ENCODE measurements at places on chromosomes 5 and 9. TPM values are rescaled to one million over a fixed set of nuclear protein-coding genes. Genes with fewer than 3 reads are reported as not detected.

OCLN gene
- total RNA-seq, result 39.9 TPM

RORB gene
- 0.09 TPM for total RNA-seq

SEC24A gene
- 9.4 TPM for total RNA-seq

PLK2 gene
- total RNA-seq, result 16.2 TPM

SH3GL2 gene
- total RNA-seq, result 2.6 TPM

ISL1 gene
- total RNA-seq, result 0.98 TPM

PAX5 gene
- total RNA-seq, result 0.35 TPM

MIGA2 gene
- total RNA-seq, result 8.0 TPM

DOK3 gene
- total RNA-seq, result 3.2 TPM

IL33 gene
- 1.7 TPM for total RNA-seq

GIN1 gene
- 4.7 TPM for total RNA-seq

HTR1A gene
- total RNA-seq, result not detected

ANGPTL2 gene
- 1.5 TPM for total RNA-seq

PPP1R26 gene
- 20.0 TPM for total RNA-seq

MOB3B gene
- 3.2 TPM for total RNA-seq

SHROOM1 gene
- total RNA-seq, result 12.7 TPM

ADAMTS13 gene
- 3.0 TPM for total RNA-seq

TMOD1 gene
- 12.4 TPM for total RNA-seq

INSYN2B gene
- not detected for total RNA-seq

PCDH1 gene
- total RNA-seq, result 12.0 TPM

CDC25C gene
- total RNA-seq, result 0.09 TPM

SREK1IP1 gene
- total RNA-seq, result 9.9 TPM

EXD3 gene
- 11.3 TPM for total RNA-seq

GARIN3 gene
- total RNA-seq, result not detected

PHYHD1 gene
- 20.7 TPM for total RNA-seq

CERCAM gene
- total RNA-seq, result 15.1 TPM

TMEM252 gene
- total RNA-seq, result not detected

SYNPO gene
- total RNA-seq, result 23.3 TPM

TRIM36 gene
- 0.83 TPM for total RNA-seq

RANBP17 gene
- total RNA-seq, result 6.7 TPM
